ENCODE measurements at places on chromosomes 16 and 17. TPM values are rescaled to one million over a fixed set of nuclear protein-coding genes. Genes with fewer than 3 reads are reported as not detected.

Gene HS3ST3B1
- 24.1 TPM for polyA plus RNA-seq

Gene SSTR5
- polyA plus RNA-seq, result 0.39 TPM

Gene UMOD
- 70.4 TPM for polyA plus RNA-seq

Gene GPR142
- 0.11 TPM for polyA plus RNA-seq

Gene NLRC3
- 1.9 TPM for polyA plus RNA-seq

Gene ENPP7
- polyA plus RNA-seq, result 5.1 TPM

Gene ASGR1
- 10.7 TPM for polyA plus RNA-seq

- no peak for DNase-seq
Measured at GRCh38 chr17:58760248-58760647, 4.6 kb downstream of the PPM1E start.

- DNase-seq, result no peak
Measured at GRCh38 chr17:48487221-48487620, 43.6 kb downstream of the HOXB1 start.

GRCh38 chr17:73439597-73439996 is 127.8 kb upstream of the CDC42EP4 start:
- DNase-seq, result no peak

DNA sequence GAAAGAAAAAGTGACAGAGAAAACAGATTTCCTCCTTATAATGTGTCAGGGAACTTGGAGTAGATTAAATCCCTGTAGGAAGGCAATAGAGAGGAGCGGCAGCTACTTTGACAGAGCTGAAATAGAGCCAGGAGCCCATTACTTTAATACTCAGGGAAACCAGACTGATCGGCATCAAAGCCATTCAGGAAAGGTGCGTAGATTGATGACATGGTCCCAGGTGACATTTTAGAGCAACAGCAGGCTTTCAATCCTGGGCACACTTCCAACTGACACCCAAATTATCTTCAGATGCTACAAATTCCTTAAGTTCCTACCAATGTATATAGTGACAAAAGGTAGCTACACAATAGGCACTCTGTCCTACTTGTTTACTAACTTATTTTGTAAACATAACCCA is 821.5 kb downstream of the CDH8 start:
- DNase-seq, result no peak

DNA sequence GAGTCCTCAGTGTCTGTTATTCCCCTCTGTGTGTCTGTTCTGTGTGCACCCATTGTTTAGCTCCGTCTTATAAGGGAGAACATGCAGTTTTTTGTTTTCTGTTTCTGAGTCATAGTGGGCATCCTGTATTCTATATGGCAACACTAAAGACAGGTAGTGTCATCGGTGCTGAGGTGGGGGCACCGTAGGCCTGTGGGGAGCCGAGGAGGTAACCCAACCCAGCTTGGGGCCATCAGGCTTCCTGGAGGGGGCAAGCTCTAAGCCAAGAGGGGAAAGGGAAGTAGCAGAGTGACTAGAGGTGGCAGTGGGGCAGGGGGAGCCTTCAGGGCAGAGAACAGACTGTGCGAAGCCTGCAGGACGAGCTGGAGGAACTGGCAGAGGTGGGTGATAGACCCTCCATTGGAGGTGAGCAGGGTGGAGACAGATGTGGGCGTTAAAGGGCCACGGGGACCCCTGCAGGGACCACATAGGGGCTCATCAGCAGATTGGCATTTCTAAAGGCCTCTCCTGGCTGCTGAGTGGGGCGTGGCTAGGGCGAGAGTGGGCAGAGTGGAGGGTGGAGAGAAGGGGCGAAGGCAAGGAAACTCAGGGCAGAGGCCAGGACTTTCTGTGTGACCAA is 36.5 kb downstream of the CPNE2 start:
- DNase-seq, result no peak

- DNase-seq, result no peak
Measured at GRCh38 chr17:31391496-31391949, at the start of gene RAB11FIP4. TSS of gene RAB11FIP4 (plus strand) at chr17:31391675. CDS start at chr17:31391853, 178 bp downstream.

DNA sequence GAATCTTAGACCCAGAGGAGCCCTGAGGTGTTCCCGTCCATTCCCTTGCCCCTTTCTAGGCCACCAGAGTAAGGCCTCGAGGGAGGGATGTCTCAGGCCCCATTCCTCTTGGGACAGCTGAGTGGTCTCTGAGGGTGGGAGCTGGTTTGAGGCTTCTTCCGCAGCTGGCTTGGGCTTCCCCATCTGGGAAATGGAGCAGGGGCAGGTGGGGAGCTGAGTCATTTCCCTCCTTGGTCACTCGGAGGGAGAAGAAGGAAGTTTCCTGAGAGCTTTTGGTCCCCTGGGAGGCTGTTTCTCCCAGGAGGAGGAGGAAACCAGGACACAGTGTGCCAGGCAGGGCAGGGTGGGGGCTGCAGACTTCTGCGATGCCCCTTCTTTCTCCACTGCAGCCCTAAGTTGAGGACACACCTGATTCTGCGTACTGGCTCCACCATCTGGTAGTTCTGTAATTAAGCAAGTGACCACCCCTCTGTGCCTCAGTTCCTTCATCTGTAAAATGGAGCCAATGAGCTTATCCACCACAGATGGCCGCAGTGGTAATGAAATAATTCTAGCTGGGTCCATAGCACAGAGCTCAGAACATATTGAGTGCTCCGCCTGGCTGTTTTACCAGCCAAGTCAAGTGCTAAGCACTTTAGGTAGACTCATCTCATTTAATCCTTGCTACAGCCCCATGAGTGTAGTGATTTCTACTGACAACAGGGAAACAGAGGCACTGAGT is 1.6 kb upstream of the KCNJ12 start:
- no peak for DNase-seq

DNA sequence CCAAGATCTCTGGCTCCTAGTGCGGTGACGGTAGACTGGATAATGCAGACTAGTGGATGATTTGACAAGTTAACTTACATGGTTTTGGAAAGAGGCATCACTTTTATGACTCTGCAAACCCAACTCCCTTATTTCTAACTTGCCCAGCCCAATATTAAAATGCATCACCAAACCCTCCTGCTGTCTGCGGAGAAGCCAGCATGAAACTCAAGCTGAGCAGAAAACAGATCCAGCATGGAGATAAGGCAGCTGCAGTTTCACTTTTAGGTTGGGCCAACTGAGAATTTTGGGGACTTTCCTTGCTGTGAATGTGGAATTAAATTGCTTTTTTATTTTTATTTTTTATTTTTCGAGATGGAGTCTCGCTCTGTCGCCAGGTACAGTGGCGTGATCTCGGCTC is 27.8 kb downstream of the CDH1 start:
- no peak for DNase-seq

DNA sequence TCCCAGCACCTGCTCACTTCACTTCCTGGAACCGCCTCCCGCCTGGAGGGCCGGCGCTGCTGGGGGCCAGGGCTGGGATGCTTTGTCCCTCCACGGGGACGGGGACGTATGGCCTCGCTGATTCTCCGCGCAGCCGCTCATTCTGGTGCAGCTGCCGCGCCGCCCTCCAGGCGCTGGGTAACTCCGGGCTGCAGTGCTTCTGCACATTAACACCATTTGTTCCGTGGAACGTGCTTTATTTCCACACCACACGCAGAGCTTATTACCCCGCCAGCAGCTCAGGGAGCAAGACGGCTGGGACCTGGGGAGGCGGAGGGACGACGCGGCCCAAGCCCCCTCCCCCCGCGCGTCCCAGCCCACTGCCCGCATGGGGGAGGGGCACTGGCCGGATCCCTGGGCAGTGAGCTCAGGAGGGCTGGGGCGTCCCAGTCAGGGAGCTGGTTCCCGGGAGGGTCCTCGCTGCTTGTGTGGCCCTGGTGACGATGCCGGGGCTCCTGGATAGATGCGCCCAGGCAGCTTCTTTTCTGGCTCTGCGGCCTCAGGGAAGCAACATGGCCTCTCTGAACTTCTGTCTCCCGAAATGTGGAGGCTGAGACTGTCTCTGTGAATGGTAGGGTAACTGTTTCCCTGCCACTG is 45.4 kb upstream of the ACSF3 start:
- no peak for DNase-seq

GRCh38 chr17:5883775-5884665 is 186.2 kb upstream of the WSCD1 start:
- no peak for DNase-seq

DNA sequence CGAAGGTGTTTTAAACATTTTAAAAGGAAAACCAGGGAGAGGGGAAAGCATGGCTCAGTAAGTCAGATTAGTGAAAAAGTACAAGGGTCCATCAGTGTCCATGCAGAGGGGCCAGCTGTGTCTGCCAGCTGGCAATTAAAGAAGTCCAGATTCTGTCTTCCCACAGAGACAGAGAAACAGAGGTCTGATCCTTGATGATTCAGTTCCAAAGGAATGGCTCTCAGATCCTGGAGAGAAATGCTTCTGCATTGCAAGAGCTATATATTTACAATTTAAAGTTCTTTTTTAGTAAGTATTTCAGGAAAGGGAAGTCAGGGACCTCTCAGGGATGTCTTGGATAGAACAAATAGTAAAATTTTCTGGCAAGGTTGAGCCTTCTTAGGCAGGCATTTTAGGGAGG is 56.2 kb downstream of the HSD17B2 start:
- no peak for DNase-seq

GRCh38 chr17:34578016-34578415 is 1.4 kb upstream of the TMEM132E start:
- DNase-seq, result no peak

- peak; percentile 29 for DNase-seq
Measured at GRCh38 chr17:49223517-49224197, 6.9 kb downstream of the PHOSPHO1 start.

DNA sequence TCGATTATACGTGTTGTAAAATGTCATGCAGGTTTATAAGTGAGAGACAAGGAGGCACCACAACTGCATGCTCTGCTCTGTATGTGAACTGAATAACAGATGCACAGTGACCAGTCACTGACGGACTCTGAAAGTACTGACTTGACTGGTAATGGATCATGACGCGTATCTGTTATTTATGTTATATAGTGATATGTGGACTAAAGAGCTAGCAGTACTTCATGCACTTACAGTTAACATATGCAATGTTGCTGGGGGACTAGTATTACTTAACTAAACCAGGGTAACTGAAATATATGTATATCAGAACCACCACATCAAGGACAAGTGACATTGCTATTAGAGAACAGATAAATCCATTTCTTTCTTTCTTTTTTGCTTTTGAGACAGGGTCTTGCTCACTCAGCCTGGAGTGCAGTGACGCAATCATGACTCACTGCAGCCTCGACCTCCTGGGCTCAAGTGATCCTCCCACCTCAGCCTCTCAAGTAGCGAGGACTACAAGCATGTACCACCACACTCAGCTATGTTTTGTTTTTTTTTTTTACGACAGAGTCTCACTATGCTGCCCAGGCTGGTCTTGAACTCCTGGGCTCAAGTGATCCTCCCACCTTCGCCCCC is 17.2 kb downstream of the COIL start:
- DNase-seq, result no peak

GRCh38 chr17:81153340-81153803 is 11.9 kb upstream of the PVALEF start:
- DNase-seq, result no peak

DNA sequence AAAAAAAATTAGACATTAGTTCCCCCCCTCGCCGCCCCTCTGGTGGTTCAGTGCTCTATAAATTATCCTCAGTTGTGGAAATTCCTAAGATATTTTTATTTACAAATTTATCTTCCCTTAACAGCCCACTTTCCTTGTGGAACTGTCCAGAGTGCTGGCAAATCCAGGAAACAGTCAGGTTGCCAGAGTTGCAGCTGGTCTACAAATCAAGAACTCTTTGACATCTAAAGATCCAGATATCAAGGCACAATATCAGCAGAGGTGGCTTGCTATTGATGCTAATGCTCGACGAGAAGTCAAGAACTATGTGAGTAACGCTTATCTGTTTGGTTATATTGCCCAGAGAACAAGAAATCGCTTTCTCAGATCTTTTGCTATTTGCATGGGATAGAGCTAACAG is 2.9 kb downstream of the KPNB1 start:
- DNase-seq, result no peak

GRCh38 chr16:87780385-87780989 is 14.7 kb upstream of the KLHDC4 start:
- DNase-seq, result no peak

GRCh38 chr17:58228679-58229078 is 9.6 kb upstream of the MKS1 start:
- DNase-seq, result no peak

GRCh38 chr17:51238255-51238887 is 21.5 kb downstream of the MBTD1 start:
- DNase-seq, result no peak

DNA sequence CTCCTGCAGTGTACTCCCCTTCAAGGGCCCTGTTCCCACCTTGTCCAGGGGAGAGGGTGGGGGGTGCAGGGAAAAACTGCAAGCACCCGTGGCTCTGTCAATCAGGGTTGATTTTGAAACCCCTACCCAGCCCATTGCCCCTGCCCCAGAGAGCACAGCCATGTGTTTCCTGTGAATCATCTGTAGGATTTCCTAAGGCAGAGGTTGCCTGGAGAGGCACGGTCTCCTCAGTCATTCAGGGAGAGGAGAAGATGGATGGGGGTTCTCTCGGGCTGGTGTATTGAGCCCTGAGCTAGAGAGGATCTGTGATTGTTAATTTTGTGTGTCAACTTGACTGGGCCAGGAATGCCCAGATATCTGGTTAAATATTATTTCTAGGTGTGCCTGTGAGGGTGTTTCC is 3.5 kb upstream of the AGRP start:
- no peak for DNase-seq

DNA sequence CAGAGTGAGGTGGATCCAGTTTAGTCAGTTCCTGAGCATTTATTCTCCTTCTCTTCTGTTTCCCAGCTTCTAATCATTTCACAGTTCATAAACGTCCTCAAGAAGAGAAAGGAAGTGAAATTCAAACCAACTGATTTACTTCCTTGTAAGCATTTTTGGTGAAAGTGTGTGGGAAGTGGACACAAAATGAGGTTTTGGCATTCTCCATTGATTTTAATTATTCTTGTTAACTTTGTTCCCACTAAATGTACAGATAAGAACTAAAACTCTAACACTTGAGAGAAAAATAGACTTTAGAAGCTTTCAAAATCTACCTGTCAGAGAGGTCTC is 42.7 kb upstream of the CORO6 start:
- DNase-seq, result no peak

GRCh38 chr17:50739098-50739497 is 19.7 kb downstream of the LUC7L3 start:
- no peak for DNase-seq

DNA sequence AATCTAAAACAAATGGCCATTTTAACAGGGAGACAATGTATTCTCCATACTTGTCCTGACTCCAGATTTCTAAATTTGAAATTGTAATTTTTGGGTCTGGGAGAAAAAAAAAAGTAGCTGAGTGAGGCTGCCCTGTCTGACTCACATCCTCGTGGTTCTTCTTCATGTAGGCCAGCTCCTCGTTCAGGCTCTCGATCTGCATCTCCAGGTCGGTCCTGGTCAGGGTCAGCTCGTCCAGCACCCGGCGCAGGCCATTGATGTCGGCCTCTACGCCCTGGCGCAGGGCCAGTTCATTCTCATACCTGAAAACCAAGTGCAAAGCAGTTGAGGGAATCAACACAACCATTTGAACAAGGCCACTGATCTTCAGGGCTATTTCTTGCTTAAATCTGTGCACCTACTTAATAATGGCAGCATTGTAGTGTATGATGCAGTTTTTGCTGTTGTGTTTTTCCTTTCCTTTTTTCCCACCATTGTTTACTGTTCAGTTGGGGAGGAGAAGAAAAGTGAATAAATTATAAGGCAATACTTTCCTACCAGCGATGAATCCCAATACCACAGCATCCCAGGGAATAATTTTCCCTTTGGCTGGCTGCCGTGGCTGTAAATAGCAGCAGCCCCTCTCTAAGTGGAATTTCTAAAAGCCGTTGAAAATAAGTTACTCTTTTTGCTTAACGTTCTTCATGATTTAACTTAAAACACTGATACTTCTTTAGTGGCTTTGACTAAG is 2.2 kb downstream of the KRT12 start:
- DNase-seq, result no peak

All from renal cortex interstitium (tissue), 15 donors.